ENCODE measurements at places on chromosomes 13 and 19.

GRCh38 chr19:29505097-29505824 is 20.5 kb upstream of the VSTM2B start:
- DNase-seq: no peak

DNA sequence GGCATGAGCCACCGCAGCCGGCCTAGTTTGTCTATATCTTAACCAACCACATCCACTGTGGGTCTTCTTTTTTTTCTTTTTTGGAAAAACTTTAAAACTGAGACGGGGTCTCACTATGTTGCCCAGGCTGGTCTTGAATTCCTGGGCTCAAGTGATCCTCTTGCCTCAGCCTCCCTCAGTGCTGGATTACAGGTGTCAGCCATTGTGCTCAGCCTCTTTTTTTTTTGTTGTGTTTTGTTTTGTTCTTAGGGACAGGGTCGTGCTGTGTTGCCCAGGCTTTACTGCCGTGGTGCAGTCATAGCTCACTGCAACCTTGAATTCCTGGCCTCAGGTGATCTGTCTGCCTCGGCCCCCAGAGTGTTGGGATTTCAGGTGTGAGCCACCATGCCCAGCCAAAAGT is 7.4 kb downstream of the SNRNP70 start:
- DNase-seq: no peak

DNA sequence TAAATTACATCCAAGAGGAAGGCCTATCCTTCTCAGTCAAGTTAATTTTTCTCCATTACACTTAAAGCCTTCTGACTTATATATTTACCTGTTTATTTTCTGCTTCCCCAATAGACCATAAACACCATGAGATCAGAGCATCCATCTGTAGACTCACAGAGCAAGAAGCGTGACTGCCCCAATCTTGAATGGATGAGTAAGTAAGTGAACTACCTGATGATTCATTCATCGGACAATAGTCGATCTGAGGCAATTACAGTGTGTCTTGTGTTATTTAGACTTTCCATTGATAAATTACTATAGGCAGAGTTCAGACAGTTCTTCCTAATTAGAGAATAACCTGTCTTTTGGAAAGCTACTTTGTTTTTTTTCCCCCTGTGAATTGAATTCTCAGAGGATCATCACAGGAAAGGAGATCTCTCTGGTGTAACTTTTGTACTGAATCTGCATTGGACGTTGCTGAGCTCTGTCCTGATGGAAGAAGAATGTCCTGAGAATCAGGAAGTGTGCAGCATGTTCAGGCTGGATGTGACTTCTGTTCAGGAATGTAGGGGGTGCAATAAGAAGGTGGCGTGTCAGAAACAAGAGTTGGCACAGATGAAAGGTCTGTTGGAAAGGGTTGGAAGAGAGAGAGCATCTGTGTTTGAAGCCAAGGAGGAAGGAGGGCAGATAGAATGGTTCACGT is 367.0 kb downstream of the NALCN start:
- DNase-seq: no peak

GRCh38 chr19:51009061-51009891 is 7.9 kb upstream of the KLK8 start:
- no peak for DNase-seq

GRCh38 chr13:31053091-31053490 is 108.6 kb downstream of the HSPH1 start:
- no peak for DNase-seq

GRCh38 chr13:106468207-106468606 is 67.3 kb downstream of the EFNB2 start:
- no peak for DNase-seq

DNA sequence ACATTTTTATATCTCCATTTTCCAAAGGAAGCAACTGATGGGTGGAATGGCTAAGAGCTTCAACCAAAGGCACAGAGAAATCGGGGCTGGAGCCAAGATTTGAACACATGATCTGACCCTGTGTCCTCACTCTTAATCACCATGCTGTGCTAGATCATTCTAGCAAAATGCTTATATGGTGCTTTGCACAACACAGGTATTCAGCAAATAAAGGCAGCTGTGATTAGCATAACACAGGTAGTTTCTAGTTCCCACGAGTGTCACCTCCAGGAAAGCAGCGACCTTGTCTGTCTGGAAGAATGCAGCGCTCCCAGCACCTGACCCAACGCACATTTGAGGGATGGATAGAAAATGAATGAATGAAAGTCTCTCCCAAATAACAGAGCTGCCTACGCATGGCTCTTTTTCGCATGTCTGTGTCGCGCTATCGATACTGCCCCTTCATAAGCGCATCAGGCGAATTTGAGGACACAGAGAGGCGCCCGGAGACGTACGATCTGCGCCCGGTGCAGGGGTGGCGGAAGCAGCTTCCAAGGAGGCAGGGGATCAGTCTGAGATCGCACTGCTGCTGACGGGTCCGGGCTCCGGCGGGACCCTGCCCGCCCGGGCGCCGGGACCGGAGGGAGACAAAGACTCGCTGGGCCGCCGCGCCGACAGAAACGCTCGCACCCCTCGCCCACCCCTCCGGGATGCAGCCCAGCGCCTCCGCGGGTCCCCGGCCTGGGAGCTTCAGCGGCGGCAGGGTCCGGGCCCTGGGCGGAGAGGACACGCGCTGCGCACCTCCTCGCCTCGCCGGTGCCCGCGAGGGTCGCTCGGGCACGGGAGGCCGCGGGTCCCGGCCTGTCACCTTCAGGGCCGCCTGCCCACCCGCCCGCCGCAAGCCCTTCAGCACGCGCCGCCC is 609 bp downstream of the EPS15L1 start:
- DNase-seq: no peak

DNA sequence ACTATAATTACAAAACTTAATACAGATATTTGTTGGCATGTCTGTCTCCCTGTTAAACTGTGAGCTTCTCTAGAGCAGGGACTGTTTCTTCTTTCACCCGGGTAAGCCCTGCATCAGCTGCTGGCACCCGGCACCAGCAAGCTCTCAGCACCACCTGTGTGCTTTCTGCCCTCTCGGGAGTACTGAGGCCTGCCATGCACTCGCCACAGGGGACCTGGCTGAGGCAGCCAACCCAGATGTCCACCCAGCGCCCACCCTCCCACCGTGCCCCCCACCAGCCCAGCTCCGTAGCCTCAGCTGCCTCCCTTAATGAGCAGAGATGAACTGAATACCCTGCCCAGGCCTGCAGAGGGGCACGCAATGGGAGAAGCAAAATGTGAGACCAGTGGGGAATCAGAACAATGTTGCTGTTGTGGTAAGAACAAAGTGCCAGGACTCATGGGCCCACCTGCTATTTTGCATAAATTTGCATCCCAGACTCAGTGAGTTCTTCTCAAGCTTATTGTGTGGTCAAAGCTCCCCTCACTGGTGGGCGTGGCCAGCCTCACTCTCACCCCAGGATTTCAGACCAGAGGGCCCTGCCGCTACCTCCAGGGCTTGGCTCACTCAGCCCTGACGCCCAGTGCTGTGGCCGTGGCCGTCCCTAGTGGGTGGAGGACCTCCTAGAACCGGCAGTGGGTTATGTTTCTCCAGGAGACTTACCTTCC is 14.6 kb upstream of the SERPINE3 start:
- DNase-seq: no peak

DNA sequence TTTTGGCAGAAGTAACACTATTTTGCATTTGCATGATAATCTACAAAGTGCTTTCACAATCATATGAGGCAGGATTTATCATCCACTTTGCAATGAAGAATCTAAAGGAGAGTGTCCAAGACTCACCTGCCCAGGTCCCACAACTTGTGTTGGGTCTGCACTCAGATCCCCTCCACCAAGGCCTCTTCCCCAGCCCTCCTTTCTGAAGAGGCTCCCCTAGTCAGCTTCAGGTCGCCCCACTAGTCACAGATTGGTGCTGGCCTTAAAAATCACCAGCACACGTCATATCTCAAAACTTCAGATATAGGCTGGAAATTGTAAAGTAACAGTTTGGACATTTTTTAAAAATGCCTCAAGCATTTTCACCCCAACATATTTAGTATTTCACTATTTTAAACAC is 17.5 kb downstream of the ATP7B start:
- no peak for DNase-seq

- no peak for DNase-seq
Observed at GRCh38 chr19:28333909-28334308, 879.0 kb downstream of the UQCRFS1 start.

- DNase-seq: no peak
Observed at GRCh38 chr19:18450021-18450930, 12.3 kb upstream of the ISYNA1 start.

- no peak for DNase-seq
Observed at GRCh38 chr13:21328836-21329477, 130.1 kb downstream of the ZDHHC20 start.

GRCh38 chr19:31952693-31953092 is 392.7 kb upstream of the ZNF507 start:
- no peak for DNase-seq

GRCh38 chr19:48121909-48122371 is 11.3 kb upstream of the PLA2G4C start:
- DNase-seq: no peak

DNA sequence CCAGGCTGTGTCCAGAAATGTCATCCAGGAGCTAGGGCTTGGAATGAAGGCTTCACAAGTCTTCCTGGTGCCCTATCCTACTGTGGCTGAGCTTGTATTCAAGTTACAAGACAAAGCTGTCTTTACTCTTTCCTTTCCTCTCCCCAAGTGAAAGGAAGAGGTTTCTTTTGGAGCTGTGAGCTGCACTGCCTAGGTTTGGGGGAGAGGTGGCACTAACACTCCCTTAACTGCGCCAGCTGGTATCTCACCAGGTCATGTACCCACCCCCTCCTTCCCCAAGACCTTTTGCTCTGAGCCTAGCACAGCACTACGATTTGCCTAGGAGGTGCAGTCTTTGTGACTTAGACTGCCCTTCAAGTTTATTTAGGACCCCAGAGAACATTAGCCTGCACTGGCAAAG is 2053.6 kb upstream of the PRR20A start:
- no peak for DNase-seq

GRCh38 chr13:34343413-34343940 is 525.5 kb downstream of the RFC3 start:
- DNase-seq: no peak

- DNase-seq: no peak
Observed at GRCh38 chr13:99230991-99231390, 27.2 kb downstream of the GPR18 start.

DNA sequence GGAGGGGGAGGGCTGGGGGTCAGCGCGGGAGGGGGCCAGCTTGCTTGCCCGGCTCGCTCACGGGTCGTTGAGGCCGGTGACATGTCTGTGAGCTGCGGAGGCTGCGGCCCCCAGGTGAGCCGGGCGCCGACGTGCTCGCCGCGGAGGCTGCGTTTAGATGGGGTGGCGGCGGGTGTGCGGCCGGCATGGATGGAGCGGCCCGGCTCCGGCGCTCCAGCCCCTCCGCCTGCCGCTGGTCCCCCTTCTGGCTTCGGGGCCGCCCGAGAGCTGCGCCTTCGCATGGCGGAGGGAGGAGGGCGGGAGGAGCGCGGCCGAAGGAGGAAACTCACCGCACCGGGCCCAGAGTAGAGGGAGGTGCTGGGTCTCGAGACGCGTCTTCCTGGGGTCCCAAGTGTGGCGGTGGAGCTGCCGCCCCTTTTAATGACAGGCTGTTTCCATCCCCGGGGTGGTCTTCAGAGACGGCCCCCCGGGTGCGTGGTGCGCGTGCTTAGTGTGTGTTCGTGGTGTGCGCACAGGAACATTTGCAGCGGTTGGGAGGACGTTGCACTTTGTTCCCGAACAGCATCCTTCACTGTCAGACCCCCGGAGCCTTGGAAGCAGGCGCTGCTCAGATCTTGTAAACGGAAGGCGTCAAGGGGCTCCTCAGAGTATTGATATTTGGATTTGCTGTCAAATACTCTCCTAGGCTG is at the start of gene AKAP11:
Gene AKAP11 (plus strand): TSS at position 38 of the 689 bp plus-strand sequence. CDS start 14,197 bp downstream, outside the sequence.
- DNase-seq: no peak

DNA sequence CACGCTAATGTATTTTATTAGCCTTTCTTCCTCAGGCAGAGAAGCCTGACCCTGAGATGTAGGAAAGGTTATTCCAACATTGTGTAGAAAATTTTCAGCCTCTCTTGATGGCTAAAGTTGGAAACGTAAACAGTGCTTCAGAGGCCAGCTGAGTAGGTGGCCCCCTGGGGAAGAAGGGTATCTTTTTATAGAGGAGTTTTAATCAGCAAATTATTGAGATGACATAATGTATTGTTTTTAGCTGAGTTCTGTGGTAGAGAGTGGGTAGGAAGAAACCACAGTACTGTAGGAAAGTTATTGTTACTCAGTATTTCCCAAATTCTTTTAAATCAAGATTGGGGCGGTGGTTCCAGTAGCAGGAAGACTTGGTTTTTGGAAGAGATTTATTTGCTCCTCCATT is 268.8 kb downstream of the DLEU7 start:
- DNase-seq: no peak

- DNase-seq: no peak
Observed at GRCh38 chr19:36236304-36236945, 21.5 kb downstream of the ZNF146 start.

- no peak for DNase-seq
Observed at GRCh38 chr19:33863436-33863835, 66.8 kb downstream of the KCTD15 start.

DNA sequence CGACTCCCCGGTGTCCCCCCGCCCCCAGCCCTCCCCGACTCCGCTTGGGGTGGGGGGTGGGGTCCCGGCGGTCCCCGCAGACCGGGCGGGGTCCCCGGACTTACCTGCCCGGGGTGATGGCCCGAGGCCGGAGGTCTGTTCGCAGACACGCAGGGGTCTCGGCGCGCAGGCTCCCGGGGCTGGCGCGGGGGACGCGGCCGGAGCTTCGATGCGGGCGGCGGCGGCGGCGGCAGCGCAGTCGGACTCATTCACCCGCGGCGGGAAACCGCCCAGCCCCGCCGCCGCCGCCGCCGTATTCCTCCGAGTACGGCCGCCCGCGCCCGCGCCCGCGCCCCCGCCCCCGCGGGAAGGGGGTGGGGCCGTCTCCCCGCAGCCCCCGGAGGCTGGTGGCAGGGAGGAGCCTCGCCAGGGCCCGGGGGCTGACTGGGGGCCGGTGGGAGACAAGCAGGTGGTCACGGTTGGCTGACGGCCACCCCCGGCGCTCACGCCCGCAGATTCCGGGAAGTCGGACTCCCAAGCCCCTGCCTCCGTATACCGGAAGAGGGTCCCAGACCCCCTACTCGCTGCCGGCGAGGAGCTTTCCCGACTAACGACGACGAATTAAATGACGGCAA is at the start of gene C2CD4C:
Gene C2CD4C (minus strand): TSS at position 246 of the 614 bp plus-strand sequence. CDS start 786 bp downstream, outside the sequence.
- no peak for DNase-seq

- DNase-seq: no peak
Observed at GRCh38 chr19:6039566-6040225, 61.8 kb upstream of the RANBP3 start.

GRCh38 chr13:91368101-91368500 is 20.6 kb downstream of the MIR17HG start:
- no peak for DNase-seq

- no peak for DNase-seq
Observed at GRCh38 chr13:62123409-62123808, 707.8 kb upstream of the PCDH20 start.

GRCh38 chr13:67769063-67769986 is 539.2 kb upstream of the PCDH9 start:
- DNase-seq: no peak

- no peak for DNase-seq
Observed at GRCh38 chr13:101654883-101655282, 202.4 kb downstream of the ITGBL1 start.

Data from DMS79 (cell line).